Chondrocyte (in vitro differentiated cells): ENCODE measurements at places on chromosomes 4 and X. TPM values are rescaled to one million over a fixed set of nuclear protein-coding genes. Genes with fewer than 3 reads are reported as not detected.

DNA sequence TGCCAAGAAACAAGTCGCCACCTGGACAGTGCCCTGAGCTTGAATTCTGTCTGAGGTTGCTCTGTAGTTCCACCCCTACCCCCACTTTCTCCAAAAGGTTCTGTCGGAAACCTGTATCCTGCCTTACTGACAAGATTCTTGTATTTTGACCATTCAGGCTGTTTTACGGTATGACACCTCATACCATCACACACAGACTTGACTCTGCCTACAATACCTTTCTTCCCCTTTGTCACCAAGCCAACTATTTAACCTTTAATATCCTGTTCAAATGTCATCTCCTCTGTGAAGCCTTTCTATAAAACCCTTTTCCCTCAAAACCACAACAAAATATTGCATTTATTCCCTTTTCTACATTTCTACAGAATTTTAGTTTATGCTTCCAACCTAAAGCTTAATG, 161.9 kb downstream of the VSIG4 start:
- H3K4me1 ChIP-seq = no peaks in the 10 kb centered on the region
- no peaks in the 10 kb centered on the region for H3K36me3 ChIP-seq
- no peak for DNase-seq
- H3K4me3 ChIP-seq = no peak overlapping the region
- no peak overlapping the region for H3K27ac ChIP-seq
- H3K27me3 ChIP-seq = no peaks in the 10 kb centered on the region

- H3K4me1 ChIP-seq = peaks cover 8% of the 10 kb centered on the region
- H3K27me3 ChIP-seq = peaks cover 6% of the 10 kb centered on the region
- H3K36me3 ChIP-seq = peaks cover 2% of the 10 kb centered on the region
- H3K27ac ChIP-seq = no peak overlapping the region
Observed at GRCh38 chrX:1295550-1295949, 26.9 kb downstream of the CSF2RA start.

DNA sequence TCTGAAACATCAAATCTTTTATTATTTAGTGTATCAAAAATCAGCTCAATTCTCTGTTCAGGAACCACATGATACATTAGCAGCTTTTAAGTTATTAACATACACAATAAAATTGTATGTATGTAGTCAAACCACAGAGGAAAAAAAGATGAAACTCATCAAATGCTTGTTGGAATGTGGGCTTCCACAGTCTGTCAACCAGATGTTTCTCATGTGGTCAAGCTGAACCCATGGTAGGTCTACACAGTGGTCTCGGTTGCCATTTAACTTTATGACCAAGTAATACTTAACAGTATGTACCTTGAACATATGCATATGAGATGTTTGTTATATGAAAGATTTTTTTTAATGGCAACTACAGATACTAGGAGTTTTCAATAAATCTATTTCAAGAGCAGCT, 427.8 kb downstream of the IL15 start:
- no peak for DNase-seq
- no peak overlapping the region for H3K4me3 ChIP-seq
- H3K27me3 ChIP-seq = no peaks in the 10 kb centered on the region
- H3K4me1 ChIP-seq = peaks cover 4% of the 10 kb centered on the region

Gene SPANXN1
- not detected in 3 replicates for total RNA-seq

Gene ALB
- not detected in 3 replicates for total RNA-seq

Gene ADH7
- total RNA-seq = not detected in 3 replicates
